ENCODE measurements at places on chromosomes 5 and 9.

DNA sequence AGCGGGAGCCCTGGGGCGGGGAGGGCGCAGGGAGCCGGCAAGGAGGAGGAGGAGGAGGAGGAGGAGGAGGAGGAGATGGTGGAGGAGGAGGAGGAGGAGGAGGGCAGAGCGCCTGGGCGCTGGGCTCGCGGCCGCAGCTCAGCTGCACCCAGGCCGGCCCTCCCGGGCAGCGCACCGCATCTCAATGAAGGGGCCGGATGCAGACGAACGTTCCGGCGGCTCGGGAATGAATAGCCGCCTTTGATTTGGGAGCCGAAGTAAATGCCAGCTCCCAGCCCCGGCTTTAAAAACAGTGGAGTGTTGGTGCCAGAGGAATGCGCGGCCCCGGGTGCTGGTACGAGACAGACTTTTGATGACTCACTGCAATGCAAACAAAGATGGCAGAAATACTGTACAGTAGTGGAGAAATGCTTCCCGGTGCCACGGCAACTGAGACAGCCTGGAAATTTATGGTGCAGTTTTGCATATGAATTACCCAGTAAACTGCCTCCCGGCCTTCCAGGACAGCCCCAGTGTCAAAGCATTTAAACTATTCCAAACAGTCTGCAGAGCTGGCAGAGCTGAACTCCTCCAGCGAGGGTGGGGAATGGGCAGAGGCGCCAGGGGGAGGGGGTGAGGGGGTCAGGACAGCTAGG lies 43.1 kb downstream of the NACC2 start:
- peak; percentile 94 for DNase-seq

DNA sequence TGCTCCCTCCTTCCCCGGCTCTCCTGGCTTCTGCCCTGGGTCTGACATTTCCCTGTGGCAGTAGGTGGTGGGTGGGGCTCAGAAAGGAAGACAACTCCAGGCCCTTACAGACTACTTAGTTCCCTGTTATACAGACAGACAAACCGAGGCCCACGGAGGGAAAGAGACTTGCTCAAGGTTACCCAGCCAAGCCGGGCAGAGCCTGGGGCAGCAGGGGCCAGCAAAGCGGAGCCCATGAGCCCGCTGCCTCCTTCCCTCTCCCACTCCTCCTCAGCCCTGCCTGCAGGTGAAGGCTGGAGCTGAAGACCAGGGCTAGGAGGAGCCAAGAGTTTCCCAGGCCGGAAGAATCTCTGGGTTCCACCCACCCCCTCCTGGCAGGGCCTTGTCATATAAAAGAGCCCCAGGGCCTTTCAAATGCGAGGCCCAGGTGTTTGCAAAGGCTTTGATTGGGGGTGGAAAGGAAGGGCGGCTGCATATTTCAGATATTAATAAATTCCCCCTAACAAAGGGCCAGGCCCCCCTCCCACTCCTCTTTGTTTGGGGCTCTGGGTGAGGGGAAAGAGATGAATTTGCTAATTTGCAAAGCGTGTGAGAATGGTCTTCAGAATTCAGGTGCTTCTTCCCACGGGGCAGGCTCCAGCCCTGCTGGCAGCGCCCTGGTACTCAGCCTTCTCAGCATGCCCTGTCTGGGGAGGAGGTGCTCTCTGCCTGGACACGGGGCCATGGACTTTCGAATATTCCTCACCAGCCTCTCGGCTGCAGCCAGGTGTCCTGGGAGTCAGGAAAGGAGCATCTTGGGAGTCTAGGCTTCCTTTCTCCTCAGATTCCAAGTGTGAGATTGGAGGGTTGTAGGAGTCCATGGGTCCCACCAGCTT lies 21.5 kb downstream of the SLC6A7 start:
- no peak for DNase-seq

DNA sequence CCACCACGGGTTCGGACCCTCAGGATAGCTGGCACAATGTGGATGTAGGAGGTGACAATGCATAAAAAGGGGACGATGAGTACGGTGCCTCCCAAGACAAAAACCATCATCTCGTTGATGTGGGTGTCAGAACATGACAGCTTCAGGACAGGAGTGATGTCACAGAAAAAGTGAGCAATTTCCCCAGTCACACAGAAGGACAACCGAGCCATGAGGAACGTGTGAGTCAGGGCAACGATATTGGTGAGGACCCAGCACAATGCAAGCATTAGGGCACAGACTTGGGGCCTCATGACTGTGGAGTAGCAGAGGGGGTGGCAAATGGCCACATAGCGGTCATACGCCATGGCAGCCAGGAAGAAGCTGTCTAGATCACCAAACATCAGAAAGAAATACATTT lies 491 bp downstream of the OR1N1 start:
- no peak for DNase-seq

DNA sequence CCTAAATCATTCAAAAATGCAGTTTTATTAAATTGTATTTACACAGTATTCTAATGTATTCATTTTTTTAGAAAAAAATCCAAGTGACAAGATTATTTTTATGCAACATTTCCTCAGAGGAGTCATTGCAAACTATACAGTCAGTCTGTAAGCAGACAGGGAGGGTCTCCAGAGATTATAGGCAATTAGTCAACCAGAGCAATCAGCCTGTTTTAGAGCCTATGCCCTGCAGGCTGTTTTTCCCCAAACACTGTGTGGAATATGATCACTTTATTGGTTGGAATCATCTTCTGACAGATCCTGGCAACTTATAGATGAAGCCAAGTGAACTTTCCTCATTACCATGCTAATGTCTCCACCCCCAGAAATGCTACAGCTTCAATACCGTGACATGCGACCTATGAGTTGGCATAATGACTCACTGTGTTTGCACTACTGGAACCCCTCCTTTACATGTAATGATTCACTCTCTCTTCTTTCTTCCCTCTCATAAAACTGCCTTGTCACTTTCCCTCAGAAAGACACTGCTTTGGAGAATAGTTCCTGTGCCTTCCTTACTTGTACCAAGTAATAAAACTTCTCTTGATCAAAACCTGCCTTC lies 577.7 kb upstream of the FTMT start:
- DNase-seq: no peak

- no peak for DNase-seq
Measured at GRCh38 chr5:160353379-160353778, 17.0 kb downstream of the C1QTNF2 start.

- no peak for DNase-seq
Measured at GRCh38 chr5:171914726-171915338, 91.6 kb downstream of the FBXW11 start.

DNA sequence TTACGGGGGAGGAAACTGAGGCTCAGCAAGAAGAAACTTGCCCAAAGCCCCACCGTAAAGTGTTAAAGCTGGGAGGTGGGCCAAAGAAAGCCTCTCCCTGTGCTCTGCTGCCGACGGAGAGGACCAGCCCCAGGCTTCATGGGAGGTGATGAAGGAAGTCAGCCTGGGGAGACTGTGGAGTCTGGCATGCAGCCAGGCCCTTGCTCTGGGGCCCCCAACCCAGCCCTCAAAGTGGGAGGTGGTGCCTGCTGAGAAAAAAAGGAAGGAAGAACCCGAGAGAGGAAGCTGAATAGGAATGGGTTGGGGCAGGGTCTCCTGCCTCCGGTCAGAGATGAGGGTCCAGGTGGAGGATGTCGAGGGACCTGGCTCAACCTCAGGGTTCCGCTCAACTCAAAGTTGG lies 3.8 kb downstream of the RNF44 start:
- DNase-seq: no peak

GRCh38 chr9:137019891-137020683 lies 8.0 kb downstream of the ABCA2 start:
- DNase-seq: no peak

DNA sequence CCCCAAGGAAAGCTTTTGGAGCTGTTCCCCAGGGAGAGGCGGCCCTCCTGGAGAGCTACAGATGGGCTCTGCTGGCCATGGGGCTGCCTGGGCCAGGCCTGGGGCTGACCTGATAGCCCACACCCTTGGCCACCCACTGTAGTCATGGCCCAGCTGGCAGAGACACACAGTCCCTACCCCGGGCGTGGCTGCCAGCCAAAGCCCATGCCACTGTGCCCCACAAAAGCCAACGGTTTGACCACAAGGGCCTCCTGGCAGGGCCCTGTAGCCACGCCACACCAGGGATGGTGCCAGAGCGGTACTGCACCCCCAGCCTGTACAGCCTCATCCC lies 15.2 kb downstream of the NACC2 start:
- no peak for DNase-seq

DNA sequence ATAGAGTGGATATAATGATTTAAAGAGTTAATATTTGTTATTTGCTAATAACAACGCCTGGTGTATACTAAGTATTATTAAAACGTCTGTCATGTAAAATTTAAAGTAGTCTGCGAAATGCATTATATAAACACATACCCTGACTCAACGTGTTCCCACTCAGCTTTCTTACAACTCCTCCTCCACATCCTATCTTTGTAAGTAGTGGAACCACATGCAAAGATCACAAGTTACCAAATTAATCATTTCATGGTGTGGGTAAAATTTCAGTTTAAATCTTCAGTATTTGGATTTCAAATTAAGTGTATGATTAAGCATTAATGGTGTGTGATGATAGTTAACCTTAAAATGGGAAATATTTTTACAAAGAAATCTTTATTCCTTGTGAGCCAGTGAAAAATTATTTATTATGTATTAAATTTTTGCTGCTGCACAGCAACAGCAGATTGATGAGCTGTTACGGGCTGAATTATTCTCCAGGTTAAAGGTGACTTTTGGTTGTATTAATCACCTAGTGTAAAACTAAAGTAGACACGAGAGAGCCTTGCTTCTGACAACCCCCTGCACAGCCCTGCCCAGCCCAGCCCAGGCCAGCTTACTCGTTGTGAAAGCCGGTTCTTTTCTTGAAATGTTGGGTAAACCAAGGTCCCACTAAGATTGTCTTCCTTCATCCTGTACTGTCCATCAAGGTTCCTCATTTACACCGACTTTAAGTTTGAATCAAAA lies 373.5 kb downstream of the DTWD2 start:
- no peak for DNase-seq
